ENCODE measurements at places on chromosomes 4 and X.

GRCh38 chrX:39551762-39552161 is 546.0 kb downstream of the BCOR start:
- DNase-seq = no peak

GRCh38 chr4:71833232-71833900 is 49.5 kb upstream of the GC start:
- no peak for DNase-seq

DNA sequence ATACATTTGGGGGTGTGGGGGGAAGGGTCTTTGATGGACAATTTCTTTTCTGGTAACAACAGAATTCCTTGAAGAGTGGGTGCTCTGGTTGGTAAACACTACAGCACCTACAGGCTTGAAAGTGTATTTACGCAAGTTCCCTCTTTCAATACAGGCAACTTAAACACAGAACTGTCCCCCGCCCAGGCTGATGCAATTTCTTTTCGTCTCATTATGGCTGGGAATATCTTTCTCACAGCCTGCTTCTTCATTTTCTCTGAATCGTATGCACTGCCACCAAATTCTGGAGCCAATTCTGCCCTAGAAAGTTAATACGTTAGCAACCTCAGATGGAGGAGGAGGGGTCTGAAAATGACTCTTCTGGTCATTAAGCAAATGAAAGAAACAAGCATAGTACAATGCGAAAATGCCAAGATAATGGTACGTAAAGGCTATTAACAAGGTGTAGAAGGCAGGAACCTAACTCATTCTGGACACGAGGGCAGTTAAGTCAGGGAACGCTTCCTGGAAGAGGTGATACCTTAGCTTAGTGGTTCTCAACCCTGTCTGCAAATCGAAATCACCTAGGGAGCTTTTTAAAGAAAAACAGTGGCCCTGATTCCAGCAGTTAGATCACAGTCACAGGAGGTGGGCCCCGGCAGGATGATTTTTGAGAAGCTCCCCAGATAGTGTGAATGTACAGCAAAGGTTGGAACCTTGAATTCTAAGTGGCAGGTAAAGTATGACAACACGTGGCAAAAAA is 1.0 kb downstream of the AGA start:
- DNase-seq = peak; percentile 37

- no peak for DNase-seq
These were observed 3.8 kb upstream of the CXCL9 start for GRCh38 chr4:76011018-76011670.

DNA sequence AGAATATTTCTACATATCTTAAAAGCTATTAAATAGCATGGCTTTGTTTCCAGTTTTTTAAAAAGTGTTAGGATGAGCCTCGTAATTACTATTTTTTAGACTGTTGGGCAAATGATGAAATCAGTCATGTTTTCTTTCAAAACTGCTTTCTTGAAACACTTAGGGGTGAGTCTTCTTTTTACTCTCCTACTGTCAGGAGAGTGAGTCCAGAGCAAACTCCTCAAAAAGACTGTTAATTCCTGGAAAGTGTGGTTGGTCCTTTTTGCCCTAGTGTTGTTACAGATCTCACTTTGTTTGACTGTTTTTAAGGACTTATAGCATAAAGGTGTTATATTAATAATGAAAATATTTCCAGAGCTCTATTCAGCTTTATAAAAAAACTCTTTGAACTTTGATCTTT is 6.3 kb downstream of the GSTCD start:
- DNase-seq = no peak

GRCh38 chr4:39814403-39815185 is 116.7 kb downstream of the UBE2K start:
- peak; percentile 25 for DNase-seq

- no peak for DNase-seq
These were observed 60.8 kb downstream of the PCDH18 start for GRCh38 chr4:137471461-137471860.

- DNase-seq = peak; percentile 22
These were observed 1.5 kb downstream of the CFAP97 start for GRCh38 chr4:185201977-185202962.

DNA sequence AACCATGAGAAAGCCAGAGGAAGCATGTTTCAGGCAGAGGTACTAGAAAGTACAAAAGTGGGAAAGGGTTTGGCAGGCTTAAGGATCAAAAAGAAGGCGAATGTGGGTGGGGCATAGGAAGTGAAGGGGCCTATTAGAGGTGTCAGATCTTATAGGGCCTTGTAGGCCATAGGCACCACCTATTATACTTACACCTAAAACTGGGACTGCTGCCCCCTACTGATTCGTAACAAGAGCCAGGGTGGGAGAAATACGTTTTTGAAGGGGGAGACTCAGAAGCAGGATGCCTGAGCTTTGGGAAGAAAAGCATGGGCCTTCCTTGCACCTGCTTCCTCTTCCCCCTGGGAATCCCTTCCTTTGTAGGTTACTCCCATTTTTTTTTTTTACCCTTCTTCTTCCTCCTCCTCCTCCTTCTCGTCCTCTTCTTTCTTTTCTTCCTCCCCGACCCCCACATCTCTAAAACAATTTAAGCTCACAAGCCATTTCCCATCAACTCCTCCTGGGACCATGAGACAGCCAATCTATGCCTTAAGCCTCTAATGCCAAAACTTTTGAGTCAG is 40.7 kb upstream of the GPC3 start:
- peak; percentile 40 for DNase-seq

DNA sequence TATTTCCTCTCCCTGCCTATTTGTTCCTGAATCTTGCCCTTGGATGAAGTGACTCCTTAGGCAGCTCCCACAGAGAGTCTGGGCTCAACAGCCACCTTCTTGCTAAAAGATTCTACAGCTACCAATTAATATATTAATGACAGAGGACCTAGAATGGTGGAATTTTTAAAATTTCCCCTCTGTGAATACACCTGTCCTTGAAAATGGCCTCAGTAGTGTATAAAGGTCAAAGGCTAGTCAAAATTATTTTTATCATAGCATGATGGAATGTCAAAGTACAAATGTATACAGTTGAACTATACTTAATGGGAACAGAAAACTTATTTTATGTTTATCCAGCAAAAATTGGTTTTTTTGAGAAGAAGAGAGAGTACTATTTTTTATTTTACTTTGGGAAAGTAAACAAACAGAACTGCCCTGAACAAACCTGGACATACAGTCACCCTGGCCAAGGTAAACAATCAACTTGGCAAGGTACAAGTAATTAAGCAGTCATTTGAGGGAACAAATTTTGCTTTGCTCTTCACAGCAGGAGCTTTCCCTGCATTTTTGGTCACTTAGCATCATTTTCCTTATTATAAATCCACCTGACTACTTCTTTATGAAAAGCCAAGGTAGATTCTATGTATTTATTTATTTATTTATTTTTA is 250.8 kb downstream of the INPP4B start:
- DNase-seq = no peak

GRCh38 chr4:83855044-83855443 is 319.1 kb downstream of the GPAT3 start:
- DNase-seq = no peak

- no peak for DNase-seq
These were observed 2.6 kb upstream of the GIMD1 start for GRCh38 chr4:106371161-106371560.

- DNase-seq = no peak
These were observed 58.3 kb upstream of the GUCY1A1 start for GRCh38 chr4:155608225-155608885.

GRCh38 chrX:149937871-149938426 is 342 bp downstream of the EOLA2 start:
- peak; percentile 0 for DNase-seq

DNA sequence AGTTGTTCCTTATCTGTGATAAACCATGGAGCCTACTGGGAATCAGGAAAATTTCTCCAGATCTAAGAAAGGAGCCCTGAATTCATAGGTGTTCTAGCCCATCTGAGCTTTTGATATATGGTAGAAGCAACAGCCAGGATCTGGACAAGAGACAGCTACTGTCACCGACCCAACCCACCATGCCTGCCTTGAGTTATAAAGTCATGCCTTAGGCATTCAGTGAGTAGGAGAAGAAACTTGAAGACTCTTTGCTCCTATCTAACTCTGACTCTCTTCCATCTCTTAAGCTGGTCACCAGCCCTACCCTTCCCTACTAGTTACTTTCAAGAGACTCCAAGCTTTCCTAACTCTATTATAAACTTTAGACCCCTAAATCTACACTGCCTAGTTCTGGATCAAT is 83.9 kb upstream of the FAM9B start:
- no peak for DNase-seq

- DNase-seq = no peak
These were observed 37.0 kb downstream of the SEPSECS start for GRCh38 chr4:25123236-25123635.

GRCh38 chr4:143555676-143556075 is 42.2 kb downstream of the SMARCA5 start:
- no peak for DNase-seq

DNA sequence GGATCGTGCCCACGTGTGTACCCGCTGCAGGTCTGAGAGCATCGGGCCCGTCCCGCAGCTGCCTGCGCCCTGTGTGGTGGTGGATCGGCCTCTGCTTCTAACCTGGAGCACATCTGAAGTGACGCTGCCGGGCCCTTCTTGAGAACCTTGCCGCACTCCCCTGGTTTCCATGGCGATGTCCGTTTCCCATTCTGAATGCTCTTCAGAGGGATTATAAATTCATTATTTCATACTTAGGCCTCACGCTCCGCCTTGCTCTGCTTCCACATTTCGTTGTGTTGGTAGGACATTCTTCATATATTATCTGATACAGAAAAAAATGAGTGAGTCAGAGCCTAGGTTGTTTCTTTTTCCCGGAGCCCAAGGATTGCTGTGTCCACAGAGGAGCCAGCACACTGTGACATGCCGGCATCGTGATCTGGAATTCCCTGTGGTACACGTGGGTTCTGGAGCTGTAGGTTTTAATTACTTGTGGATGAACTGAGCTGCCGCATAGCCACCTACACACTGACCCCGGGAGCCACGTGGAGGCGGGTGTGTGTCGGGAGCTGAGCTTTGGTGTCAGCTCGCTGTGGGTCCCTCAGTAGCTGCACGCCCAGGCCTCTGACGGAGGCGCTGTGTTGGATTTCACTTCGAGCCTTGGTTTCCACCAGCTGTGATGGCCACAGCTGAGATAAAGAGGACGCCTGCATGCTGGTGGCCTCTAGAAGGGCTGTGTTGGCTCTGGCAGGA is 63.4 kb downstream of the PSAPL1 start:
- DNase-seq = no peak

GRCh38 chr4:7389101-7389701 is 45.5 kb downstream of the PSAPL1 start:
- DNase-seq = no peak

- peak; percentile 21 for DNase-seq
These were observed 774 bp upstream of the RAPGEF2 start for GRCh38 chr4:159101988-159102621.

DNA sequence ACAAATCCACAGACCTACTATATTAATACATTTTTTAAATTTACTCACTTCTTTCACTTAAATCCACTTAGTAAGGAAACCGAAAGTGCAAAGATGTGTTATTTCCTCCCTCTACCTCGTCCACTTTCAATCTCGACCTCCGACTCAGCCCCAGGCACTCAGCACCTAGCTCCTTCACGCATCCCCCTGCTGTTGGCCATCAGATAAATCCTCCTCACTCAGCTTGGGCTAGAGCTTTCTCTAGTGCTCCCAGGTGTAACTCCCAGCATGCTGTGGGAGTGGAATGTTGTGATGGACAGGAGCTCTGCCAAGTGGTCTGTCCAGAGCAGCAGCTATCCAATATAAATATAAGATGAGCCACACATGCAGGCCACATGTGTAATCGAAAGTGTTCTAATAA is 26.7 kb upstream of the TEC start:
- DNase-seq = no peak

- no peak for DNase-seq
These were observed 194.9 kb downstream of the ADAMTS3 start for GRCh38 chr4:72374159-72374558.

DNA sequence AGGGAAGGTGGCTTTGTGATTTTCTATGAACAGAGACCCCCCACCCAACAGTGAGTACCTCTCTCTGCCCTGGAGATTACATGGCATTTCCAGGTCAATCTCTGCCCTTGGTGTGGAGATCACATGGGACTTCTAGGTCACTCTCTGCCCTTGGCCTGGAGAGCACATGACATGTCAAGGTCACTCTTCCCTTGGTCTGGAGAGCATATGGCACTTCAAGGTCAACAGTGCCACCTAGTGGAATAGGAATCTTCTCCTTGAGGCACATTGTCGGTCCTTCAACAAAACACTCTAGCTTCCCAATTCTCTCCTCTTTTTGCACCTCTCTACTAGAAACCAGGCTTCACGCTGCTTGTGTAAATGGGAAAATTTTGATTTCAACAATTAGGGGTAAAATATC is 66.2 kb upstream of the TACR3 start:
- DNase-seq = peak; percentile 17

GRCh38 chr4:52983563-52984303 is 121.6 kb downstream of the RASL11B start:
- peak; percentile 85 for DNase-seq

DNA sequence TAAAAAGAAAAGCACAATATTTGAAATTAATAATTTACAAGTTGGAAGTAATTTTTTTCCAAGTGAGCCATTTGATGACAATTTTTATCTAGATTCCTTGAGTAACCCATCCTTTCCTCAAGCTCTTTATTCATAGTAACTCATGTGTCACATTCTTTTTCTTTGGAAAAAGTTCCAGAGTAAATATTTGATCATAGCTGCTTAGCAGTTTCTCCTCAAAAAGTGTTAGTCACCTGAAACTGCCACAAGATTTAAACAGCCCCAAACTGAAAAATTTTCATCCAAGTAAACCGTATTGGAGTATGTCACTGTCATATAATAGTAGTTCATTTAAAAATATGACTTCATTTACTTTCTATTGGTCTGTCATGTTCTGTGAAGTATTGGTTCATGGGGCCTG is 94.6 kb upstream of the CASK start:
- DNase-seq = no peak

DNA sequence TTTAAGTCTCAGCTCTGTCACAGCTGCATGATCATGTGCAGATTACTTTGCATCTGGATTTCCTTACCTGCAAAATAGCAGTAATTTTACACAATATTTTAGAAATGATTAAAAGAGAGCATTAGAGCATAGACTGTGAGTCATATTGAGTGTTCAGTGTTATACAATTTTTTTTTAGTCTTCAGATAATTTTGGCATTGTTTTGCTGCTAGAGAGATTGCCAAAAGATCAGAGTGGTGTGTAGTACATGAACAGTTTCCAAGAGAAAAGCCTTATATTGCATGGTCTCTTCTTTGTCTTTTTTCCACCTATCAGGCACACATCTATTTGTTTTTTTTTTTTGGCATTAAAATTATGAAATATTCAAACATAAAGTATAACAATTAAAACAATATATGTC is 209.6 kb upstream of the TLL1 start:
- DNase-seq = no peak
